ENCODE measurements at places on chromosomes 12 and 14.

GRCh38 chr12:55636116-55636655, 506 bp upstream of the OR10P1 start:
- DNase-seq, result no peak

GRCh38 chr12:101772012-101772775, 32.9 kb upstream of the SYCP3 start:
- DNase-seq, result no peak

- no peak for DNase-seq
Measured at GRCh38 chr12:128286970-128287369, 20.0 kb downstream of the TMEM132C start.

DNA sequence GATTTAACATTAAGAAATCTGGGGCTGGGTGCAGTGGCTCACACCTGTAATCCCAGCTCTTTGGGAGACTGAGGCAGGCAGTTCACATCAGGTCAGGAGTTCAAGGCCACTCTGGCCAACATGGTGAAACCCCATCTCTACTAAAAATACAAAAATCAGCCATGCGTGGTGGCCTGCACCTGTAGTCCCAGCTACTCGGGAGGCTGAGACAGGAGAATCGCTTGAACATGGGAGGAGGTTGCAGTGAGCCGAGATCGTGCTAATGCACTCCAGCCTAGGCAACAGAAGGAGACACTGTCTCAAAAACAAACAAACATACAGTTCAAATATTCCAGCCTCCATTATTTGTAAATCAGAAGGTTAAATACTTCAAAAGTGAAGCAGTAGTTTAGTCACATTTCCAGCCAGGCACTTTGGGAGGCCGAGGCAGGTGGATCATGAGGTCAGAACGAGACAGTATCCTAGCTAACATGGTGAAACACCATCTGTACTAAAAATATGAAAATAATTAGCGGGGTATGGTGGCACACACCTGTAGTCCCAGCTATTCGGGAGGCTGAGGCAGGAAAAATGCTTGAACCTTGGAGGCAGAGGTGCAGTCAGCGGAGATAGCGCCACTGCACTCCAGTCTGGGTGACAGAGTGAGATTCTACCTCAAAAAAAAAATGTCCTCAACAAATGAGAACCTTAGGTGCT, 30.3 kb downstream of the HNRNPC start:
- DNase-seq, result no peak

- no peak for DNase-seq
Measured at GRCh38 chr12:121114019-121114639, 18.5 kb upstream of the P2RX7 start.

All from stimulated activated CD4-positive, alpha-beta T cell treated with anti-CD3 and anti-CD28 coated beads, TNF-alpha, amount 100 ng/mL, for 1 hour (primary cell).